ENCODE measurements at places on chromosomes 7 and 10.

DNA sequence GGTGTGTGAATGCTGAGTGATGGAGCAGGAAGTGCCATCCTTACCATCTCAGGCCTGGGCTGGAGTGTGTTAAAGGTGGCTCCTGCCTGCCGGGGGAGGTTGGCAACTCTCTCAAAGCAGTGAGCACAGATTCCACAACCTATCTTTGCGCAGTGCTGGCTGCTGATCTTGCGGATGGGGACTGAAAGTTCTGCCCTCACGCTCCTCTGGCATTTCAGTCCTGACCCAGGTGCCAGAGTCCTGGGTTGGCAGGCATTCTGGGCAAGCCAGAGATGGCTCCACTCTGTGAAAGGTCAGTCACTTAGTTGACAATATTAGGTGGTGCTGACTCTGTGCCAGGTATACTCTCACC lies 315.5 kb downstream of the RPS24 start:
- no peak for DNase-seq

GRCh38 chr7:55053651-55054571 lies 35.1 kb downstream of the EGFR start:
- DNase-seq: no peak

DNA sequence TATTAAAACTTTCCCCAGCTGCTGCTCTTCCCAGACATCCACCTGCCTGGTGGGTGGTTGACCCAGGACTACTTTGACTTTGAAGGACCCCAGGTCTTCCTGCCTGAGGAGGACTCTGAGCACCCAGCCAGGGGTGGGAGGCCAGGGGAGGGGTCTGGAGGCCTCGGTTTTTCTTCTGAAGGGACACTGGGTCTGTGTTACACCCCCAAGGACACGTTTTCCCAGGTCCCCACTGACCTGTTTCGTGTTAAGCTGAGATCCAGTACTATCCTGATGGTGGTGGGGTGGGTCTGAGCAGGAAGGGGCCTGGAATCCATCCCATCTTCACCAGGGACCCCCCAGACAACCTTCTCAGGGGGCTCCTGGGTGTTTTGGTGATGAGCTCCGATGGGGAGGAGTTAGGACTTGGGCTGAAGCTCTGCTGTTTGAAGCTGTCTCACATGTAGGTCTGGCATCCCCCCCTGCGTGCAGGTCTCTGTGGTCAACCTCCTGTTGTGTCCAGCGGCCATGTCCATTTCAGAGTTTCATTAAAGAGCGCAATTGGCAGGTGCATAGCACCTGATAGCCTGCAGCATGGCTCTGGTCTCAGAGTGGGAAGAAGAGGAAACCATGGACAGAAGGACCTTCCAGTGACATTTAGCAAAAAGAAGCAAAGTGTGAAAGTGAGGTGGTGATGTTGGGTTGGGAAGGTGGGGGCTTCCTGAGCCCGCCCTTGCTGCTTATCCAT lies 3.5 kb downstream of the JAKMIP3 start:
- no peak for DNase-seq

DNA sequence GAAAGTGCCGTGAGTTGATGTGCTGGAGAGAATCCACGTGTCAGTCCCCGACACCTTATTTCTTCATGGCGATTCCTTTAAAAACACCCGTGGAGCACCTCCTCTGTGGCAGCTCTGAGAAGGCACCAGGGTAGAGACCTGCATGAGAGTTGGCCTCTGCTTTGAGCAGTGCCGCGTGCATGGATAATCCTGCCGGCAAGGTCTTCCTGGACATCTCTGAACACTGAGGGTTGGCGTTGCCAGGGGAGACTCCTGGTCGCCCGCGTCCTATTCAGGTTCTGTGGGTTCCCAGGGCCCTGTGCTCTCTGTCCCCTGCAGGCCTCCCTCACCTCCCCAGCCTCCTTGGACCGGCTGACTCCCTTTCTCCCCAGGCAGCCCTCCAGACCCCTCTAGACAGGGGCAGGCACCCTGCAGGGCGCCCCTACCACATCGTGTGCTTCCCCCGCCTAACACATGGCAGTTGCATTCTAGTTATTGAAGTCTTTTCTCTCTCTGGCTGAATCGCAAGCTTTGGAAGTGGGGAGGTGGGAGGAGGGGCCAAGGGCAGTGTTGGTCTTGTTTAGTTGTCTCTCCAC lies 95.6 kb downstream of the MKI67 start:
- DNase-seq: no peak

DNA sequence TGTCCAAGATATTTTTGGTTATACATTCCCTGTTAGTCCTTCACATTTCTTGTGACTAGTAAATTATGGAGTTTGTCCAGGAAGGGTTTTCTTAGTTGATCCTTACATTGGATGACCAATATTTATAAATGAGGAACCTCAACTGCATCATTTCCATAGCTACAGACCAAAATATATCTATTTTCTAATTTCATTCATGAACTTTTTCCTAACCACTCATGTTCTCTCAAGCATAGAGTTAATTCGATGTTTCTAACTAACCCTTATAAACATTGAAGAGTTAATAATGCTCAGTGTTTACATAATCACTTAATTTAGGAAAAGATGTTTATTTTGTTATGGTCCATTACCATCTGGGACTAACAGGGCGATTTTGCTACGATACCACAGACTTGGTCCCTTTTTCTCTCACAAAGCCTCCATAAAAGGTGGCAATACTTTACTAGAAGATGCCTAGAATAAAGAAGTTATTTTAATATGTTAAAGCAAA lies 591.0 kb downstream of the MAGI2 start:
- no peak for DNase-seq

DNA sequence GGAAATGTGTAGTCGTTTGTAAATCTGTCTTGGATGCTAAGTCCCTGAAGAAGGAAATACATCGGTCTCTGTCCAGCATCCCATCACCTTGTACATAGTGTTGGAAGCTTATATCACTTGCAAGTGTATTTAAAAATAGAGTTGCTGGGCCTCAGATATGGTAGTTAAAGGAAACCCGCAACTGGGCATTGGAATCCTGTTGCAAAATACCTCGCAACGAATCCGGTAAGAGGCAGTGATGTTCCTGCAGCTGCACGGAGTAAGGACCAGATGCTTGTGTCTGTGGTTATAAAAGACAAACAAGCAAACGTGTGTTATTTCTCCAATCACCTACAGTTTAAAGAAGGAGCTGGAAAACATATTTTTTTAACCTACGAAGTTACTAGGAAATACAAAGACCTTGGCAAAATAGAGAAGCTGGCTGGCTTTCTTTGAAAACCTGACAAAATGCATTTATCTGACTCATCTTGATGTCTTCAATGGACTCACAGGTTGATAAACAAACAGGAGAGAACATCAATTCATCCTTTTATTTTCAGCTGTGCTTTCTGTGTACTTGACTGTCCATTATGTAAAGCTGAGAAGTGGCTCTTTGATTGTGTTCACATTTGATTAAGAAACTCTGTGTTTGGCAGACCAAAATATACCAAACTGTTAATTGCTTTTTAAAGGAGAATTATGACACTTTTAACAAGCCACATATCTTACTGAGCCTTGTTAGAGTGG lies 326.4 kb downstream of the SFMBT2 start:
- no peak for DNase-seq

DNA sequence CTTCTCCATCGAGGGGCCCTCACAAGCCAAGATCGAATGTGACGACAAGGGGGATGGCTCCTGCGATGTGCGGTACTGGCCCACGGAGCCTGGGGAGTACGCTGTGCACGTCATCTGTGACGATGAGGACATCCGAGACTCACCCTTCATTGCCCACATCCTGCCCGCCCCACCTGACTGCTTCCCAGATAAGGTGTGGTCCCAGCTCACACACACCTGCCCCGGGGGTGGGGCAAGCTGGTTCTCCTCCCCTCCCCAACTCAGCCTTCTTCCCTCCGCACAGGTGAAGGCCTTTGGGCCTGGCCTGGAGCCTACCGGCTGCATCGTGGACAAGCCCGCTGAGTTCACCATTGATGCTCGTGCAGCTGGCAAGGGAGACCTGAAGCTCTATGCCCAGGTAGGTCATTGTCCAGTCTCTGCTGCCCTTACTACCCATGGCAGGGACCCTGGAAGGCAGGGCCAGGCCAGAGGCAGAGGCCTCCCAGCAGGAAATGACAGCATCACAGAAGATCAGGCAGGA lies 11.0 kb downstream of the FLNC start:
- DNase-seq: no peak

GRCh38 chr10:63262430-63263073 lies 129.4 kb downstream of the NRBF2 start:
- no peak for DNase-seq

GRCh38 chr7:113768387-113768786 lies 150.4 kb downstream of the PPP1R3A start:
- DNase-seq: no peak

DNA sequence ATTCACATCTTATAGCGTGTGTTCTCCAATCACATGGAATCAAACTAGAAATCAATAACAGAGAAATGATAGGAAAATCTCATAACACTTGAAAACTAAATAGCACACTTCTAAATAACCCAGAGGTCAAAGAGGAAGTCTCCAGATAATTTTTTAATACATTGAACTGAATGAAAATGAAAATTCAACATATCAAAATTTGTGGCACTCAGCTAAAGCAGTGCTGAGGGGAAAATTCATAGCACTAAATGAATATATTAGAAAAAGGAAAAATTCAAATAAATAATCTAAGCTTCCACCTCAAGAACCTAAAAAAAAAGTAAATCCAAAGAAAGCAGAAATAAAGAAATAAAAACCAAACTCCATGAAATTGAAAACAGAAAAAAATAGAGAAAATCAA lies 17.3 kb downstream of the CALML3 start:
- DNase-seq: no peak

DNA sequence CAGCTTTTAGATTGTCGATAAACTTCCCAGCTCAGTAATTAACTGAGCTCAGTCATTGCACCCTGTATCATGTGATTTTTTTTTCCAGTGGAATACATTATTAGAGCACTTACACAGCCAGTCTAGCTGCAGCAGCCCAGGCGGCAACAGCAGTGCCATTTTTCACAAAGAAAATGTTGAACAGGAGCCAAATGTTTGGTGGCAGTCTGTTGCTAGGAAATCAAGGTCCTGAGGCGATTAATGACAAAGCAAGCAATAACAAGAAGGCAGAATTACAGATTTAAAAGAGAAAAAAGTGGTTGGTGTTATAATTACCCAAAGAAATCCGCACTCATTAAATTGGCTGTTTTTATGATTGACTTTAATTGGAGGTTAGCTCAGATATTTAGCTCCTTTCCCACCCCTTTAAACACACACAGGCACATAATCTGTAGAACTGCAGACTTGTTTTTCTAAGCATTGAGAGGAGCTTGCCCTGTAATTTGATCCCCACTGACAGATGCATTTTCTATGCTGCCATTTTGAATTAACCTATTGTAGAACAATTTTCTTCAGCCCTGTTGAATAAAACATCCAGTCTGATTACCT lies 267.4 kb downstream of the ADK start:
- DNase-seq: no peak

GRCh38 chr7:975702-976473 lies 539 bp upstream of the COX19 start:
- DNase-seq: no peak

Measured in activated T-cell treated with anti-CD3 and anti-CD28 coated beads, Interleukin-2, amount 50 U/mL, for 1 hour (primary cell).